ENCODE measurements at places on chromosomes 5 and 9. TPM values are rescaled to one million over a fixed set of nuclear protein-coding genes. Genes with fewer than 3 reads are reported as not detected.

DNA sequence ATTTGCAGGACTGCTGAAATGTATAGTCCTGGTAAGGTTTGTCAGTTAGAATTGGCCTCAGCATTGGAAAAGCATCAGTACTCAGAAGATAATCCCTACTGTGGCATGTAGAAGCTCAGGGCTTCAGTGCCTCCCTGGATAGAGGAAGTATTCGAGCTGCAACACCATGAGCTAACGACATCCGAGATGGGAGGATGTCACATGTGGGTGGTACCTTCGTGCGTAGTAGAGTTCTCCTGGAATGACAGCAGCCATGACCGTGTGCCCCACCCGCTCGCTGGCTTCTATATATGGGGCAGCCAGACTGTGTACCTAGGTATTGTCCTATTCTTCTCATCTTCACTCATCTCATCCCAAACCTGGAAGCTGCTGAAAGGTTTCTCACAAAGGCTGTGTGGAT is 345.8 kb upstream of the KLF9 start:
- no peak for DNase-seq
- no peak overlapping the region for H3K27ac ChIP-seq
- H3K27me3 ChIP-seq, result peaks cover 10% of the 10 kb centered on the region
- no peak overlapping the region for H3K4me3 ChIP-seq

DNA sequence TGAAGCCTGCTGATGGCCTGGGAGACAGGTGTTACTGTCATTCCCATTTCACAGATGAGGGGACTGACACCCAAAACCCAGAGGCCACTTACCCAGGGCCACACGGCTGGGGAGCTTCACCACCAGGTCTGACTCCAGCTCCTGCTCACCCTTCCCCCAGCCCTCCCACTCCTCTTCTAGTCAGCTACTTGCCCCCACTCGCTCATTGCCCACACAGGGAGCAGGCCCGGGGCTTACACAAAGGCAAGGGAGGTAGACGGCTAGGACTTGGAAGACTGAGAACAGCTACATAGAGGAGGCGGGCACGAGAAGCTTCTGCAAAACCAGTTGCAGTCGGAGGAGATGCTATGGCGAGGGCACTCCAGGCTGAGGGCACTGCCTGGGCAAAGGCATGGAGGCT is 21.3 kb downstream of the LMX1B start:
- no peak overlapping the region for H3K27ac ChIP-seq
- no peak overlapping the region for H3K4me3 ChIP-seq

GRCh38 chr5:135031813-135032694 is 2.0 kb downstream of the PITX1 start:
- H3K27ac ChIP-seq, result peak overlapping the region; percentile 94
- peaks cover 36% of the 10 kb centered on the region for H3K4me1 ChIP-seq
- H3K36me3 ChIP-seq, result peaks cover 4% of the 10 kb centered on the region
- no peak for DNase-seq
- H3K4me3 ChIP-seq, result peak overlapping the region; percentile 85

DNA sequence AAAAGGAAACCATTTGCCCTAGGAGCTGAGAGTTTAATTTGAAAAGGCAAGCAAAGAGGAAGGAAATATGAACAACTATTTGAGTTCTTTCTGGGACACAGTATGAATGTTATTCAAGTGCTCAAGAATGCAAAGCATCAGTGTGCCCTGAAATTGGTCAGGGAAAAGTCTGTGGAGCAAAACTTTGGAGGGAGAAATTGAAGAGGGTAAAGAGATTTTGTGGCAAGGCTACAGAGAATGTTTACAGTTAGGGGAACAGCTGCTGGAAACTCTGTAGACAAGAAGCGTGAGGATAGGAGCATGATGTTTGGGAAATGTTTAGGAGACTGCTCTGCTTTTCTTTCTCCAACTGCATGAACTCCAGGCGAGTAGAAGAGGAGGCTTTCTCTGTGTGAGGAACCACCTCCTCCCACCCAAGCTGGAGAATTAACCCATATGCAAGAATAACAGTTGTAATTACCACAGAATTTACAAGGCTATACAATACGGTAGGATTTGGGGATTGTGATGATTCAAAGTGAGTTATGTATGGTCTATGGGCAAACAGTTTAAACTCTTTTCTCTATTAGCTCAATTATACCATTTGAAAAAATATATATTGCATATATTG is 75.4 kb upstream of the IL7R start:
- no peak overlapping the region for H3K4me3 ChIP-seq
- H3K36me3 ChIP-seq, result no peaks in the 10 kb centered on the region
- no peak for DNase-seq
- peaks cover 21% of the 10 kb centered on the region for H3K27me3 ChIP-seq

- DNase-seq, result no peak
- peaks cover 20% of the 10 kb centered on the region for H3K4me1 ChIP-seq
- peaks cover 20% of the 10 kb centered on the region for H3K36me3 ChIP-seq
- H3K27ac ChIP-seq, result peak overlapping the region; percentile 82
These were observed 31.0 kb upstream of the GARNL3 start for GRCh38 chr9:127233550-127233949.

DNA sequence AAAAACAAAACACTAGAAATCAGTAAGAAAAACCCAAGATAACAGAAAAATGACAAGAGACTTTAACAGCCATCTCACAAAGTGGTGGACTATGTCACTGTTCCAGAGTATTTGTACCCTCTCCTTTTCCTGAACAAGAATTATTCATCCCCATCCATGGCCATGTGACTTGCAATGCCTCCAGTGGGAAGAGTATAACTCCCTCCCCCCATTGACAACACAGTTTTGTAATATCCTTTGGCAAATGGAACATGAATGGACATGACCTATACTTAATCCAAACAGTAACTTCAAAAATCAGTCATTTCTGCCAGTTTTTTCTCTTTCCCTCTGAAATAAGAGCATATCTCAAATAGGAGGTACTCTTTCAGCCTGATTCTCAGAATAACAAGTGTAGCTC is 33.9 kb downstream of the PTBP3 start:
- no peak overlapping the region for H3K4me3 ChIP-seq
- H3K27ac ChIP-seq, result no peak overlapping the region
- no peaks in the 10 kb centered on the region for H3K27me3 ChIP-seq
- peaks cover 7% of the 10 kb centered on the region for H3K36me3 ChIP-seq

GRCh38 chr9:126791406-126792230 is 13.2 kb upstream of the ZBTB43 start:
- H3K27ac ChIP-seq, result no peak overlapping the region
- H3K36me3 ChIP-seq, result no peaks in the 10 kb centered on the region
- peaks cover 3% of the 10 kb centered on the region for H3K4me1 ChIP-seq
- no peak for DNase-seq

GRCh38 chr5:124651663-124652513 is 94.6 kb downstream of the ZNF608 start:
- peak overlapping the region; percentile 60 for H3K4me3 ChIP-seq
- DNase-seq, result peak; percentile 74
- H3K36me3 ChIP-seq, result peaks cover 14% of the 10 kb centered on the region
- no peaks in the 10 kb centered on the region for H3K27me3 ChIP-seq
- peaks cover 52% of the 10 kb centered on the region for H3K4me1 ChIP-seq

DNA sequence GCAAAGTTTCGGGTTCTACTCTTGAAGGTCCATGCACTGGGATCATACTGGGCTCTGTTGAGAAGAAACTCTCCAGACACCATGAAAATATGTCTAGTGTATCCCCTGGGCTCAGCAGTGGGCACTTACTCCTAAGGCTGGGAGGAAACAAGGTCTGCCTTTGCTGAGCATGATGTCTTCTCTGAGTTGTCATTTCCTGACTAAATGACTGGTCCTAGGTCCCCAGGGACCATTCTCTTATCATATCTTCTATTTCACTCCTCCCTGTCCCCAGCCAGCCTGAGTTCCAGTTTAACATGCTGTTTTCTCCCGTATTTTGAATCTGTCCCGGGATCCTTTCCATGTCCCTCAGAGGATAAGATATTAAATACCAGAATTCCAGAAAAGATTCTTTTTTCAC is 225.4 kb downstream of the MTRR start:
- peaks cover 6% of the 10 kb centered on the region for H3K4me1 ChIP-seq
- peaks cover 21% of the 10 kb centered on the region for H3K27me3 ChIP-seq
- no peaks in the 10 kb centered on the region for H3K36me3 ChIP-seq
- DNase-seq, result no peak

DNA sequence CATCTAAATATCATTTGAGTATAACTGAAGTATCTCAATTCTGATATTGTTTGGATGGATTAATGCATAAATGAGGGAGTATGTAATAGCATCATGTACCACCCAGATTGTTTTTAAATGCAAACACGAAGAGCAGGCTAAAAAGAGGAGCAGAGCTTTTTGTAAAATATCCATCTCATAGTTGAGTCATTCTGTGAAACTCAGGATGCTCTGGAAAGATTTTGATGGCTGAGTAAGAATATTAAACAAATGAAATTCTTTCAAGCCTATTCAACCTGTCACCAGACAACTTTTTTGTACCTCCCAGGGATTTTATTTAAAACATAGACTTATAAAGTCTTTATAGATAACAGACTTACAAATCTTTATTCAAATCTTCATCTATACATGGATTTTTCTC is 625.9 kb downstream of the TLE4 start:
- DNase-seq, result no peak
- H3K4me1 ChIP-seq, result peaks cover 3% of the 10 kb centered on the region
- no peaks in the 10 kb centered on the region for H3K27me3 ChIP-seq

DNA sequence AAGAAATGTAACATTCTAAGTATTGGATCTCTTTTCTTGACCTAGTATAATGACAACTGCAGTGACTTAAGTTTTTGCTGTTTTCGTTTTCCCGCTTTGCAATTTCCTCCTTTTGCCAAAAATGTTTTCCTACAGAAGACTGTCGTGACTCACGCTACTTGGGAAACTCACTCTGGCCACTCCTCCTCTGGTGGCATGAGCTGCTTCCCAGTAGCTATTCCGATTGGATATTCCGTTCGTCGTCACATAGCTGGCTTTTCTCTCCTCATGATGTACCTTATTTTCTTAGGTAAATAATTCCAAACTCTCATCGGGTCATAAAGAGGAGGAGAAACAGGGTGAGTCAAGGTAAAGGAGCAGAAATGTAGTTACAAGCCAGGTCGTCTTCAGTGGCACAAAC is 64.9 kb downstream of the GOLPH3 start:
- peaks cover 48% of the 10 kb centered on the region for H3K36me3 ChIP-seq
- no peak overlapping the region for H3K4me3 ChIP-seq
- no peaks in the 10 kb centered on the region for H3K27me3 ChIP-seq

DNA sequence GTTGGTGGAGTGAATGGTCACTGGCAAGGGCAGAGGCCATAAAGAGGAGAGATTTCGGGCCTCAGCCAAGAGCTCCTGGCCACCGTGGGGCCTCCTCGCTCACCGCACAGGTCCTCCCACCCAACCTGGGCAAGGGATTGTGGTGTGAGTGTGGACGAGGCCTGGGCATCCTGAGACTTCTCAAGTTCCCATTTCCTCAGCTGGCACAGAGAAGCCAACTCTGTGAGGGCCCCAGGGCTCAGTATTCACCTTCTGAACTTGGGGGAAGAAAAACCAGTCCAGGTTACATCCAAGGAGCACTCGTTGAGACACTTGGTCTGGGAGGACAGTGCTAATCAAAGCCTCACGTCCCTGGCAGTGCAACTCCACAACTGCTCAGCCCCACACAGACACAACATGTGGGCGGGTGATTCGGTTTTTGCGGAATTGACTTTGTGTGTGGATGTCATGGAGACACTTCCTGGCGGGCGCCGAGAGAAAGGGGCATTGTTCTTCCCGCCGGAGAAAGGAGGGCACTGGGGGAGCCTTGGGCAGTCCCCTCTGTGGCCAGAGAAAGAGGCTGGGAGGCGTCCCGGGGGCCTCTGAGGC is 28.5 kb upstream of the NKD2 start:
- H3K27me3 ChIP-seq, result peaks cover 12% of the 10 kb centered on the region
- H3K4me1 ChIP-seq, result peaks cover 30% of the 10 kb centered on the region
- peaks cover 4% of the 10 kb centered on the region for H3K36me3 ChIP-seq
- peak overlapping the region; percentile 51 for H3K27ac ChIP-seq
- DNase-seq, result no peak
- no peak overlapping the region for H3K4me3 ChIP-seq

DNA sequence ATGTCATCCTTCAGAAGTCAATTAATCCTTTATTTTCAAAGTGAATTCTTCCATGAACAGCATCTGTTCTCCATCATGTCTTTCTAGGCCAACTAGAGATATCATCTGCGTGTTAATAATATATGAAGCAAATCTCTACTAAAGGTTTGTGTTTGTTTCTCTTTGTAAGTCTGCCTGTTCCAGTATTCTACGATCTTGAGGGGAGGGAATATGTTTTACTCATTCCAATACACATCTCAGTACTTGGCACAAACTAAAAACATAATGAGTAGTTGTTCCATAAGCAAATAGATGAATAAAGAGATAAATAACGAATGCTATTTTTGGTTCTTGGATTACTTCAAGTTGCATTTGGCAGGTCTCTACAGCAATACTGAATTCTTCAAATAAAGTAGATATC is 470.7 kb upstream of the GRIN3A start:
- H3K36me3 ChIP-seq, result no peaks in the 10 kb centered on the region
- H3K4me3 ChIP-seq, result no peak overlapping the region
- H3K27ac ChIP-seq, result no peak overlapping the region
- H3K4me1 ChIP-seq, result no peaks in the 10 kb centered on the region
- DNase-seq, result no peak
- peaks cover 12% of the 10 kb centered on the region for H3K27me3 ChIP-seq

DNA sequence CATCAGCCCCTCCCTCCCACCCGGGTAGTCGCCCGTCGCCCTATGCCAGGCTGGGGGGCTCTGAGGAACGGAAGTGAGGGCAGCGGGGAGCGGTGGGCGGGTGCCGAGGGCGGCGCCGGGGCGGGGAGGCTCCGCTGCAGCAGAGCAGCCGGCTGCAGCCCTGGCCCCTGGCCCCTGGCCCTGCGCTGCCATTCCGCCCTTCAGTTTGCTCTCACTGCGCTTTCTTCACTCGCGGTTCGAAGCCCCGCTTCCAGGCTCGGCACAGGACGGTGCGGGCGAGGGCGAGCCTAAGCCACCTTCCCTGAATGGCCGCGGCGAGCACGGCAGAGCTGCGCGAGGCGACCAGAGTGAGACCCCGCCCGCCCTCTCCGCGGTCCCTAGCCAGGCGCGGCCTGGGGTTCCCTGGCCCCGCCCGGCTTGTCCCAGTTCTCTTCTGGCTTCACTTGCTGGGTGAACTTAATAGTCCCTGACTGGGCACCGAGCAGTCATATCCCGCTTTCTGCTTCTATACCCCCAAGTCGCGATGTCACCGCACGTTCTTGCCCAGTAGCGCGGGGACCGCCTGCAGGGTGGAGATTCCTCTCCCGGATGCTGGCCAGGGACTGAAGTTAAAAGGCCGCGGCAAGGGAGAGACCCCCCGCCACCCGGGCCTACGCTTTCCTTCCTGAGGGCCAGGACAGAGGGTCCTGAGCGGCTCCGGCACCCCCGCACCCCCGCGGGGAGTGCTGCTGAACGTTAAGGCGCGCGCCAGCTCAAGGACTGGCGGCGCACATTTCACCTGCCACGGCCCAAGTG is 623 bp upstream of the TRIM36 start:
- peak; percentile 51 for DNase-seq
- H3K4me3 ChIP-seq, result peak overlapping the region; percentile 77
- peaks cover 7% of the 10 kb centered on the region for H3K4me1 ChIP-seq
- H3K27me3 ChIP-seq, result peaks cover 84% of the 10 kb centered on the region
- no peak overlapping the region for H3K27ac ChIP-seq

PCAT7 gene
- total RNA-seq, result 18.5 TPM

LCN12 gene
- 15.9 TPM for total RNA-seq

TNC gene
- total RNA-seq, result 20.1 TPM

CD180 gene
- total RNA-seq, result not detected

PCDHA9 gene
- 4.0 TPM for total RNA-seq

GDNF gene
- total RNA-seq, result 0.86 TPM

GFI1B gene
- not detected for total RNA-seq

AGPAT2 gene
- 36.1 TPM for total RNA-seq

MSX2 gene
- 83.9 TPM for total RNA-seq

LAMC3 gene
- total RNA-seq, result 19.5 TPM

UAP1L1 gene
- total RNA-seq, result 5.5 TPM

SPATA31D4 gene
- not detected for total RNA-seq

TTC16 gene
- not detected for total RNA-seq

OTP gene
- total RNA-seq, result not detected

FBXL7 gene
- 68.8 TPM for total RNA-seq

WNK2 gene
- total RNA-seq, result 66.0 TPM

PHF2 gene
- total RNA-seq, result 38.5 TPM
